ENCODE measurements at places on chromosomes 5 and 9.
A peak's percentile ranks its signal among the peaks of the same experiment; 100 is the strongest.

- no peak for DNase-seq
Observed at GRCh38 chr9:134618833-134619447, 22.7 kb upstream of the COL5A1 start.

DNA sequence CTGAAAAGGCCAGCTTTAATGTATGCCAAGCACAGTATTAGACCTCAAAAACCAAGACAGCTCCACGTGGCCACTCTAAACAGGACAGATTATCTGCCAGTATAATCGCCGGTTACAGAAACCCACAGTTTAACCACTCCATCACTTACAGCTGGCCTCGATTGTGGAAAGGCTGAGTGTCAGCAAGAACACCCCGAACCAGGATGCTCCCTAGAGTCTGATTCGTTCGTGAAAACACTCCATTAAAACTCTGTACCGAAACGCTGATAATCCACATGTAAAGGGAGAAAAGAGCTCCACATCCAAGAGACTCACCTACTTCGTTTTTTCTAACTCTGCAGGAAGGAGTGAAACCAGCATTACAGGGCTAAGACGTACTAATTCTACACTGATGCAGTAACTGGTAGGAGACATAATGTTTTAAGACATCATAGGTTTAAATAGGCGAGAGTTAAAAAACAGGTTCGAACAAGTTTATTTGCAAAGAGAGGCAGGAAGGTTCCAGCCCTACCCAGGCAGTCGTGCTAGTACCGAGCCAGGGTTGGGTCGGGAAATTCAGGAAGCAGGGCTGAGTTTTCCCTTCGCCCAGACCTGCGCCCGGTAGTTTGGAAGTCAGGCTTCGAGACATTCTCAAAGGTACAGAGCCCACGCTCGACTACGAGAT is 949 bp downstream of the SERINC5 start:
- DNase-seq = no peak

DNA sequence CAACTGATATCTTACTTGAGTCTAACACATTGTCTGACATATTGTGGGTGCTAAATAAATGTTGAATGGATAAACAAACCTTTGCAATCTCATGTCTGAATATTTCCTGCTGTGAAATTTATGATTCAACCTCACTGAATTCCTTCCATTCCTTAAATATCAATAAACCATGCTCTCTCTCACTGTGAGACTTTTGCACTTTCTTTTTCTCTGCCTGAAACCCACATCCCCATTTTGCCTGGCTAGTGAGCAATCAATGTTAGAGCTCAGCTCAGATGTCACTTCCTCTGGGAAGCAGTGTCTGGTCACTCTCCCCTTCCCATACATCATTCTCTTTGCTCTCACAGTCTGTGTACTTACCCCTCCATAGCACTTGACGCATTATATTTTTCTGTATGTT is 383.7 kb upstream of the TRPC7 start:
- no peak for DNase-seq

DNA sequence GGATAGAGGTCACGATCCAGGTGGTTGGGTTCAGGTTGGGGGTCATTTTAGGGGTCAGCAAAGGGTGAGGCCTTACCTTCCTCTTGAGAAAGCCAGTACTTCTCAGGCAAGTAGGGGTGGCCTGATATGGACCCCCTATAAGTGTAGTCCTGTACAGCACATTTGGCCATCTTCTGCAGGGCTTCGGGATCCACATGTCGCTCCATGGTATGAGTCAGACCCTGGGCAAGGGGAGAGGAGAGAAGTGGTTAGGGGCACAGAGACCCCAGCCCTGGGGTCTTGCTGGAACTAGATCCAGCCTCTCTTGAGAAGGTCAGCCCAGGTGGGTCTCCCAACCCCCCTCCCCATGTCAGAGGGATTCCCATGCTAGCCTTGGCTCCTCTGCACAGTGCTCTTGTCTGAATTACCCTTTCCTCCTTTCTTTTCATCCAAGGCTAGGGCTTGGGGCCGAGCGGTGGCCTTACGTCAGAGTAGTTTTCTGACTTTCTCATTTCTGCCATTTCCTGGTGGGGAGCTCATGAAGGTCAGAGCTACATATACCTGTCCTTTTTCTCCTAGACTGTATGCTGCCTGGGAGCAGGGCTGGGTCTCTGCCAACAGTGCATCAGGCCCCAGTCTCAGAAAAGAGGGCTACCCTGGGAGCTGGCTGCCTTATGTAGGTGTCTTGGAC is 9.0 kb upstream of the MYORG start:
- no peak for DNase-seq

- no peak for DNase-seq
Observed at GRCh38 chr9:137787381-137787780, 90.2 kb upstream of the CACNA1B start.

DNA sequence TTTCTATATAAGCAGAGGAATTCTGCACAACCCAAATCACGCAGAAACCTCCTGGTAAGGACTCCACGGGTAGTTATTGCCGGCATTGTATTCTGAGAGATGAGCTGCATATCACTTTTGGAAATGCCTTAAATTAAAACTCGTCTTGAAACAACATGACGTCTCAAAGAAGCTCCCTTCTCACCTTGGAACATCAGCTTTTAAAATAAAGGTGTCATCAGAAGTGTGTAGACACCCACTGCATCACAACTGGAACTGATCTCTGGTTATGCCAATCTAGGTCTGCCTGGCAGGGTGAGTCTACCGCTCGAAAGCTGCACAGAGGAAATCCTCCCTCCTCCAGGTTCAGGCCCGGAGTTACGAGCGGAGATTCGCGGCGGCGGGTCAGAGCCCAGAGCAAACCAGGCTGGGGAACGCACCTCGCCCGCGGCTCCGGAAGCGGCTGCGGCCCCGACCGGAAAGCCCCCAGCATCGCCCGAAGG is 974 bp upstream of the SLC12A2 start:
- DNase-seq = no peak

DNA sequence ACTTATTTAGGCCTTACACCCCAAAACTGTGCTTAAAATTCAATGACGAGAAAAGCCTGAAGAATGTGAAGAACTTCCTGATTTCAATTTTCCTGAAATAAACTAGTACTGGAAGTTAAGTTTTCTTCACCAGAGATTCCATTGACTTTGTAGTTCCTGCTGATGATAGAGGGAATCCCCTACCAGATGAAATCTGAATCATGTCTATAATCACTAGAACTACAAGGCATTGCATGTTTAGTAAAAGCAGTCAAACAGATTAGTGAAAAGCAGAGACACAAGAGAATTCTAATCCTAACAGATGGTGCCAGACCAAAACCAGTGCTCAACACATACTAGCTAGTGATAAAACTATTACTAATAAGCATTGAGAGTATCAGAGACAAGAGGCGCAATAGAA is 130.0 kb downstream of the PDE4D start:
- no peak for DNase-seq

DNA sequence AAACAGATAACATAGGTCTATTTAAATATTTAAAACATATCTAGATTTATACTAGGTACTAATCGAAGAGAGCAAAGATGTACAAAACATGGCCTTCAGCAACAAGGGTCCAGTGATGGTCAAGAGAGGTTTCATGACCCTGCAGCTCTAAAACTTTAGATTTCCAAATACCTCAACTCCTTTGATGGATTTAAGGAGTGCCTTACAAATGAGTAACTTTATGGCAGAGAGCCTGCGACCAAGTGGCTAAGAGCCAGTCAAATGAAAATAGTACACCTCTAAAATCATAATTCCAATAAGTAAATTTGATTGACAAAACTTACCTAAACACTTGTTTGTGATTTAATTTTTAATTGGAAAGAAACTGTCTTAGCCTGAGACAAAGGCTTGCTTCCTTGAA is 4.7 kb upstream of the SH3RF2 start:
- no peak for DNase-seq

DNA sequence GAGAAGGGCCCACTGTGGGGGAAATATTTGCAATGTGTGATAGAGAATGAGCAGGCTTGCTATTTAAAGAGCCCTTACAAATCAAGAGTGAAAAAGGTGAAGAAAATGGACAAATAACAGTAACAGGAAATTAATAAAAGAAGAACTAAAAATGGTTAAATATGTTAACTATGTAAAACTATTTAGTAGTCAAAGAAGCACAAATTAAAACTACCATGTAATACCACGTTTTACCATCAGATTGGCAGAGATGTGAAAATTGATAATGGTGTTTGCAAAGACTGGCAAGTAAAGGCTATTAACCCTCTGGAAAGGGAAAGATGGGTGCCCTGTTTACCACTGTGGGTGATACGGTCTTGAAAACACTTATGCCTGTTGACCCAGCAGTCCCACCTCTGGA is 23.2 kb upstream of the GRHPR start:
- no peak for DNase-seq

DNA sequence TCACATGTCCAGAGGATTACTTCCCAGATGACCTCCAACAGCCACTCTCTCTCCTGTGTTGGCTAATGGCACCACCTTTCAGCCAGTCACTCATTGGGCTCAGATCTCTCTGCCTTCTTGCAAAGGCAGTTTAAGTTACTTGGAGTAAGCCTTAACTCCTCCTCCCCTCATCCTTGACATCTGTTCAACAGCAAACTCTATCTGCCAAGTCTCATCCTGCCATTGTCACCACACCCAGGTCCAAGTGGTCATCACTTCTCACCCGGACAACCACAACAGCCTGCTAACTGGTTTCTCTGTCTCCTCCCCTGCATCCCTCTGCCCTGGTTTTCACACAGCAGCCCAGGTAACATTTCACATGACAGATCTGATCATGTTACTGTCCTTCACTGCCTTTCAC is 58.5 kb downstream of the DCP2 start:
- no peak for DNase-seq

DNA sequence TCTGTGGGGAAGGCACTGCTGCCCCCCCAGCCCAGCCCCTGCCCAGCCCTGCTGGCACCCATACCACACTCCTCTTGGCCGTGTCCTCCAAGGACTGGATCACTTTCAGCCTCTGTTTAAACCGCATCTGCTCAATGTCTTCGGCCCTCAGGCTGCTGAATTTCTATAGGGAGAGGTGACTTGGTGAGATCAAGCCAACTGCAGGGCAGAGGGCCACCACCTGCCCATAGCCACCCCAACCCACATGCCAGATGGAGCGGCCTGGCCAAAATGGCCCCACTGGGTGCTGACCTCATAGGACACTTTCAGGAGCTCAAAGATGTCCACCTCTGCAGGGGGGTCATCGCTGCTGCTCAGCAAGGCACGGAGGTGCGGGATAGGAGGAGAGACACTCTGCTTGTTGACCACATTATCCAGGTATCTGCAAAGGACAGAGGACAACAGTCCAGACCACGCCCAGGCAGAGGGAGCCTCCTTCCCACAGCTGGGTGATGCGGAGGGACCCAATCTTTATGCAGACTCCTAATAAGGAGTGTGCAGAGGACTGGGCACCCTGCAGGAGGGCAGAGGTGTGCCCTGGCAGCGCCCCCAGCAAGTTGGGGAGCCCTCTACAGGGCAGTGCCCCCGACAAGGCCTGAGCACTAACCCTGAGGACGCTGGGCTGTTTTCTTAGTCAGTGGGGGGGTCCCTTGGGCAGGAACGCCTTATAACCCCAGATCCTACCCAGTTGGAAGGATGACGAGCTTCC is 14.4 kb upstream of the MRNIP start:
- no peak for DNase-seq

GRCh38 chr5:54415896-54416601 is 39.5 kb upstream of the HSPB3 start:
- no peak for DNase-seq

- DNase-seq = no peak
Observed at GRCh38 chr9:120610975-120611689, 31.2 kb upstream of the CDK5RAP2 start.

DNA sequence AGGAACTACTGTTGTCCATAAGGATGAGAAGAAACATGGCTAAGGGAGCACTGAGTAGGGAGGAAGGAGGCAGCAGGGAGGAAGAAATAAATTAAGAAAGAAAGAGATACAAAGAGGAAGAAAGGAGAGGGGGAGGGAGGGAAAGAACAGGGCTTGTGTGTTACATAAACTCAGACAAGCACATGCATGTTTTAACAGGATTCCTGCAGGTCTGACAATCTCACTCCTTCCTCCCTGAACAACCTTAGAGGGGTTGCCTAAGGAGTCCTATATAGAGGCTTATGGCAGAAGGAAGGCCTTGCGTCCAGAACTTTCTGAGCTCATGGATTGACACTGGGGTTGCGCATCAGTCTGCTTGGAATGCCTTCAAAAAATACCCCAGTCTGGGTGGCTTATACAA is 4.2 kb upstream of the KCNIP1 start:
- DNase-seq = no peak

GRCh38 chr5:177378884-177379883 is 5.0 kb upstream of the SLC34A1 start:
- no peak for DNase-seq

DNA sequence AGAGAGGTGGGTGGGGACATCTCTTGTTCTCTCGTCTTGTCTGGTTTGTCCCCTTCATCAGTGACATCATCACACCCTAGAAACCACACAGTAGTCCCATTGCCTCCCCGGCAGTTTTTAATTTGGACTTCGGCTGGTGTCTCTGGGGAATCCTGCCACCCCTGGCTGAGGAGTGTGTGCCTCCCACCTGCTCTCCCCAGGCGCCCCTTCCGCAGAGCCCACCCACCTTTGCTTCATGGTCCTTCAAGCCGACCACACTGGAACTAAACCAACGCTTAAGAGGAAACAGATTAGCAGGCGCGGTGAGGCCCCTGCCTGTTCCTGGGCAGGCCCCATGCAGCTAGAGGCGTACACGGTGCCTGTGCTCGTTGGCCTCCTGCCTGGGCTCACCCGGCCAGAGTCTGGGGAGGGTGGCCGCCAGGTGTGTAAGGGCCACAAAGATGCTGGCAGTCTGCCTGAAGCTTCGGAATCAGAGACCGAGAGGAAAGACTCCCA is 107.6 kb upstream of the SPRY4 start:
- DNase-seq = no peak

DNA sequence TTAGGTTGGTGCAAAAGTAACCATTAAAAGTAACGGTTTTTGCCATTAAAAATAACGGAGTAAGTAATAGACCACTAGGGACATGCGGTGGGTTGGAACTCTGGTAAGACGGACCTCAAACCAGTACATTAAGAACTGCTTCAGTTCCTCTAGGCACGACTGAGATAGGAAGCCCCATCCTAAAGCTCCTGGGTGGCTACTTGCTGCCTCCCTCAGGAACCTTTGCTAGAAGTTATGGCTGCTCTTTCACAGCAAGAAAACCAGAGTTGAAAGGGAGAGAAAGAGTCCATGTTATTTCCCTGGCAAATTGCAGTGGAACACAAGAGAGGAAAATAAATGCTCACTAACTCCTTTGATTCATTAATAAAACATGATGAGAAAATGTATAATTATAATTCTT is 47.6 kb downstream of the MCTP1 start:
- DNase-seq = no peak

DNA sequence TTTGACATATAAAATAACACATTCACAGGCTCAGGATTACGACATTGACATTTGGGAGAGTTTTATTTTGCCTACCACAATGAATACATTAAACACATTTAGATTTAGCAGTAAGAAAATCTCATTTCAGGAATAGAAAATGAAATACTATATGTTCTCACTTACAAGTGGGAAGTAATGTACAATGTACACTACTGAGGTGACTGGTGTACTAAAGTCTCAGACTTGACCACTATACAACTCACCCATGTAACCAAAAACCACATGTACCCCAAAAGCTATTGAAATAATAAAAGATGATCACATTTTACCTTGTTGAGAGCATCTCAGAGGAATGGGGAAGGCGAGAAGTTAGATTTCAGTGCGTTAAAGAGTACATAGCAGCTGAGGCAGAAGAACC is 1202.4 kb upstream of the SEMA6A start:
- DNase-seq = no peak

- DNase-seq = no peak
Observed at GRCh38 chr9:97900103-97900737, 22.1 kb downstream of the TRMO start.

GRCh38 chr5:169656125-169656901 is 19.2 kb downstream of the DOCK2 start:
- DNase-seq = no peak

GRCh38 chr5:140966293-140967225 is at the start of gene PCDHAC2:
Gene PCDHAC2, plus strand, starts transcription at chr5:140966476. Its CDS starts 291 bp downstream, at chr5:140966767.
- peak; percentile 56 for DNase-seq
